Myocyte (in vitro differentiated cells): ENCODE measurements at places on chromosomes 7 and 10.
A peak's percentile ranks its signal among the peaks of the same experiment; 100 is the strongest.

DNA sequence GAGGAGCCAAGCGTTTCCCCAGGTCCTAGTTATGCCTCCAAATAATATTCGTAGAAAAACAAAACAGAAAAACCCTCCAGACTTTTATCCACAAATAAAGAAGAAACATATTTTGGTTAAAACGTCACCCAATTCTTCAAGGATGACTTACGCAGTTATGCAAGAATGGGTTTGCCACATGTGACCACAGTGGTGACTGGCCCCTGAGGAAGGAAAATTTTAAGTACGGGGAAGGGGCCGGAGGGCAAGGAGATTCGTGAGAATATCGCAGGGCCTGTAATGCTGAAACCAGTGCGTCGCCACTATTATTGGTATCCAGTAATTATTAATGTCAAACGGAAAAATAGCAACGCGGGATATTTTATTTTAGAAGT lies 537 bp upstream of the MRPS24 start:
- peak; percentile 93 for DNase-seq

DNA sequence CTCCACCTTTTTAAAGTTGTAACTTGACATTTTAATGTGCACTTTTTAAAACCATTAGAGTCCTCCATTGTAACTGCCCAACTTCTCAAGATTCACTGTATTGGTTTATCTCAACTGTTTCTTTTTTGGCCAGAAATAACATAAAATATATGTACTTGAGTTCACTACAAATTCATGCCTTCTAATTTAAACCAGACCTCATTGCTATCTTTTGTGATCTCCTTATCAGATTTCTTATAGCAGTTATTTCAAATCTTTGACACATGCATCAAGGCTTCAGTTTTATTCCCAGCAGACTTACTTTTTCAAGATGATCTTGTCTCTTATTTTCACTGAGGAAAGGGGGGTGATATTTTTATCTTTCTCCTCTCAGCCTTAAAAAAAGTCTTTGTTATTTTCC lies 154.3 kb downstream of the PHF14 start:
- DNase-seq: no peak

DNA sequence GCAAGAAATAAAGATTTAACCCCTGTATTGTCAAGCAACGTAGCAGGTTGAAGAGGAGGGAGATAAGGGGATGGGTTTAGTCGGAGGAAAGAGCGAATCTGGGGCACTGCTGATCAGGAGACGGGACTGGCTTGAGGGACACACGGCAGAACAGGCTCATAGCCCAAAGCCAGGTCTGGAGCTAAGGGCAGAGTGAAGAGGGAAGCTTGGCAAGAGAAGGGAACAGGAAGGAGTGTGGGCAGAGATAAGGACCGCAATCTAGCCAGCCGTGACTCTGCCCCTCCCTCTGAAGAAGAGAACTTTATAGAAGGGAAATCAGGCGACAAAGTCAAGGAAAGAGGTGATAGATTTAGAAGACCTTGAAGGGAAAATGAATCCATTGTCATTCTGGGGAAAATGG lies 67.6 kb downstream of the CAV1 start:
- no peak for DNase-seq

GRCh38 chr7:75808106-75808505 lies 5.5 kb downstream of the CCL24 start:
- DNase-seq: no peak

GRCh38 chr7:147653456-147653855 lies 937.1 kb upstream of the C7orf33 start:
- no peak for DNase-seq

DNA sequence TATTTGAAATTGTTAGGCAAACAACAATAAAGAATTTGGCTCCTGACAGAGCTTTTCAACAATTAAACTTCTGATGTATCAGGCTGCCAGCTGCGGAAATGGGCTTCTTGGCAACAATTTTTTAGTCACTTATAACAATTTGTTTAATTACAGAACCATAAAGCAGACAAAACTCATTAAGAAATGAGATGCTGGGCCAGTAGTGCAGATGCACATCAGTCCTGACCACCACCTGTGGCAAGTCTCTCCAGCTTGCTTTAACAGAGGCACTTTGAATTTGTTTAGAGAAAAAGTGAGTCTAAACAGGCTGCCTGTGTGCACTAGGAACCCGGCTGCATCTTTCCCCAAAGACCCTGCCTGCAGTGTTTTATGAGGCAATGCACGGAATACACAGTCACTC lies 1124.4 kb downstream of the NXPH1 start:
- no peak for DNase-seq

DNA sequence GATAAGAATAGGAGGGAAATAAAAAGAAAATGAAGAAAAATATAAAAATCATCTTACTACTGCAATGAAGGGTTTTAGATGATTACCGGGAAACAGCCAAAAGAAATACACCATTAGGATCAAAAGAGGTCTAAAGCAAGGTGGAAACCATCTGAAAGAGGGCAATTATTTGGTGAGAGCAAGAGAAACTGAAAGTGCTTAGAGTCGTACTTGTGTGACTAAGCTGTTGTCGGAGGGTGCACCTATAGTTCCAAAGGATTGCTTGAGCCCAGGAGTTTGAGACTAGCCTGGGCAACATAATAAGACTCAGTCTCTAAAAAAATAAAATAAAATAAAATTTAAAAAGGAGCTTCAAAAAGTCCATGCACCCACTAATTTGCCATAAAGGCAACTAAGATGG lies 169.5 kb downstream of the DKK1 start:
- no peak for DNase-seq

GRCh38 chr7:35729061-35729783 lies 34.3 kb upstream of the HERPUD2 start:
- no peak for DNase-seq

- no peak for DNase-seq
Measured at GRCh38 chr10:117342641-117343040, 32.6 kb downstream of the PDZD8 start.

GRCh38 chr10:101393378-101393777 lies 39.4 kb downstream of the BTRC start:
- no peak for DNase-seq

DNA sequence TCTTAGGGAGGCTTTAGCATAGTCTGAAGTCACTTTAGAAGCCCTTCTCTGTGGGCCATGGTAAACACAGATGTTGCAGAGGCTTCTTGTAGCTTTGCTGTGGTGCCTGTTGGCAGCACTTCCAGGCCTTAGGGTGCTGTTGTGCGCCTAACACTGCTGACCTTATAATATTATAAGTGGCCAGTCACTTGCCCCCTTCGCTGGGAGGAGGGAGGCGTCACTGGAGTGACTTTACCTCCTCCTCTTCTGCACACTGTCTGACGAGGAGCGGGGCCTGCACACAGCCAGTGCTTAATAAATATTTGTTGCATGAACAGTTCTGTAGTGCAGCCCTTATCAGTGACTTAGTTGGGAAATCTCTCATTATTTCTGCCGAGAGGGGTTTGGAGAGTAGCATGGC lies 63.3 kb downstream of the WDR37 start:
- DNase-seq: no peak

DNA sequence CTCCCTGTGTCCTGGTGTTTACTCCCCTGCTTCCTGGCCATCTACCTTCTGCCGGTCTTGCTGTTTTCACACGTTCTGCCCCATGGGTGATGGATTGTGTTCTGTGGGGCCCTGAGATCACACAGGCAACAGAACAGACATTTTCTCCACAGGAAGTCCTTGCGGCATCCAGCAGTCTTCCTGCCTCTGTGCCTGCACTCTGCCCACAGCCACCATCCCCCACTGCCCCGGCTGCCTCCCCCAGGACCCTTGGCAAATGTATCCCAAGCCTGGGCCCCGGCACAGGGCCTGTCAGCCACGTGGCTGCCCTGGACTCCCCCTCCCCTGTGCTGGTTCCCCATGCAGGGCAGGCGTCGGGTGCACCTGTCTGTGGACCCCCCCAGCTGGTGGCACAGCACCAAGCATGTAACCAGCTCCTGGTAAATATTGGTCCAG lies 184.2 kb downstream of the WDR37 start:
- DNase-seq: peak; percentile 24

GRCh38 chr10:17643339-17643754 lies 604 bp upstream of the STAM start:
- peak; percentile 98 for DNase-seq

GRCh38 chr7:44519546-44519945 lies 21.6 kb downstream of the NPC1L1 start:
- DNase-seq: no peak

DNA sequence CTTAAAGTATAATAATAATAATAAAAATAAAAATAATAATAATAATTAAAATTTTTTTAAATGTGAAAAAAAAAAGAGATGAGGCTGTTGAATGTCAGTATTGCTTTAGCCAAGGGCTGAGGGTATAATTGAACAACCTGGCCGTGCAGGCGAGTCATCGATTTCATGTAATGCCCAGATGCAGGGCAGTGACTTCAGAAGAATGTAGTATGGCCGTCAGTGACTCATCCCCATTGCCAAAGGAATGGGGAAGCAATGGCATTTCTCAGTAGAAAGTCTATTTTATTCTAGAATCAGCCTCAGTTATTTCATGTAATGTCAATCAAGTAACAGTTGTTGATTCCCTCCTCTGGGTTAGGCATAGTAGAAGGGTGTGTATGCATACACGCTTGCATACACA lies 516.4 kb downstream of the GLRX3 start:
- DNase-seq: no peak

DNA sequence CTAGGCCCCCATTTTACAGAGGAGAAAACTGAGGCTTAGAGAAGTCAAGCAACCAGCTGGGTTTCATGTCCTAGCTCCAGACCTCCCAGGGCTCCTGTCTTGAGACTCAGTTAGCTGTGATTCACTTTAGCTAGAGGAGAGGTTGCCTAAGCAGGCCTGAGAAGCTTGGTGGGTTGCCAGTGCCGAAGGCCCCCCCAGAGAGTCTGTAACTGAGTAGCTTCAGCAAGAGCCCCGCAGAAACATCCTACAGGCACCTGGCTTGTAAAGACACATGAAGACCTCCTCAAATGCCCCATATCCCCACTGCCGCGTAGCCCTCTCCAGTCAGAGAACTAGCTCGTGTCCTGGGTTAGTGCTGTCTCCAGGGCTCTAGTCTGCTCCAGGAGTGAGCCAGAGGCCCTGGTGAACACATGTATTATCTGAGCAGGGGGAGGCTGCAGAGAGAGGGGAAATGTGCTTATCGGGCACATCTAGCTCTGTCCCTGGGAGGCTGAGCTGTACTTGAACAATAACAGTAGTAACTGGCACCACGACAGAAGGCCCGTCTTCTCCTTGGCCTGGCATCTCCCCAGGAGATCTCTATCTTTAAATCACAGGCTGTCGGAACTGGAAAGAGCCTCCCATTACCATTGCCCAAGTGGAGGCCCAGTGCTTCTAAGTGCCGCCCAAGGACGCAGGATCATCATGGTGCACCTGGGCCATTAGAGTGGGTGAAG lies 28.9 kb downstream of the UNC5B start:
- DNase-seq: no peak

DNA sequence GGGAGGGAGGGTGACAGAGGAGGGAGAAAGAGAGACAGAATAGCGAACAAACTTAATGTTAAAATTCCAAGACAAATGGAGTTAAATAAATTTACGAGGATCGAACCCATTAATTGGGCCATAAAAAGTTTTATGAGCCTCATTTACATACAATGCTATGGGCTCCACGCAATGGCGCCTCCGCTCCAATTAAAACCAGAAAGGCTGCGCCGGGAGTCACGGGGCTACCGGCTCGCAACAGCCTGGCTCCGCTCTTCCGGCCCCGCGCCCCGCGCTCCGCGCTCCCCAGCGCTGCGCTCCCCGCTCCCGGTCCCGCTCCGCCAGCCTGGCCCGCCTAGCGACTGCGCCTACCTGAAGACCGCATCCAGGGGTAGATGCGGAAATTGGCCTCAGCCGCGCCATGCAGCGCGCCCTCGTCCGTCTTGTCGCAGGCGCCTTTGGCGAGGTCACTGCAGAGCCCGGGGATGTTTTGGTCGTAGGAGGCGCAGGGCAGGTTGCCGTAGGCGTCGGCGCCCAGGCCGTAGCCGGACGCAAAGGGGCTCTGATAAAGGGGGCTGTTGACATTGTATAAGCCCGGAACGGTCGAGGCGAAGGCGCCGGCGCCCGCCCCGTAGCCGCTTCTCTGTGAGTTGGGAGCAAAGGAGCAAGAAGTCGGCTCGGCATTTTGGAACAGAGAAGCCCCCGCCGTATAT lies 513 bp downstream of the HOXA7 start:
- DNase-seq: peak; percentile 67

GRCh38 chr7:20116869-20117268 lies 100.3 kb downstream of the MACC1 start:
- no peak for DNase-seq

DNA sequence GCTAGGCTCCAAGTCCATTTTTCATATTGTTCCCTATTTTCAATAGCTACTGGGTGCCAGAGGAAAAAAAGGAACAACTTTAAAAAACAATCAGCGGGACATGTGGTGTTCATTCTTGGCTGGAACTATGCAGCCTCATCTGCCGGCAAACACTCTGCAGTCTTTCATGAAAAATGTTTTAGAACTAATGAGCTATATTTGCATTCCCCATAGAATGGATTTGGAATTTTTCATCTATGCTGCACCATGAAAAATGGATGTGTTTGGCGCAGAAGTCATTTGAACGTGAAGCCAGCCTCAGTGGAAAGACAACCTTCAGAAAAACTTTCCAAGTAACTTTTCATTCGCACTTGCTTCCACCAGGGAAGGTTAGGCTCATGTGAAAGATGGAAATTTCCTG lies 270.5 kb downstream of the SKAP2 start:
- DNase-seq: no peak

GRCh38 chr7:128759242-128759641 lies 16.4 kb downstream of the OPN1SW start:
- DNase-seq: no peak

- peak; percentile 47 for DNase-seq
Measured at GRCh38 chr7:50335795-50336754, 31.6 kb downstream of the IKZF1 start.

DNA sequence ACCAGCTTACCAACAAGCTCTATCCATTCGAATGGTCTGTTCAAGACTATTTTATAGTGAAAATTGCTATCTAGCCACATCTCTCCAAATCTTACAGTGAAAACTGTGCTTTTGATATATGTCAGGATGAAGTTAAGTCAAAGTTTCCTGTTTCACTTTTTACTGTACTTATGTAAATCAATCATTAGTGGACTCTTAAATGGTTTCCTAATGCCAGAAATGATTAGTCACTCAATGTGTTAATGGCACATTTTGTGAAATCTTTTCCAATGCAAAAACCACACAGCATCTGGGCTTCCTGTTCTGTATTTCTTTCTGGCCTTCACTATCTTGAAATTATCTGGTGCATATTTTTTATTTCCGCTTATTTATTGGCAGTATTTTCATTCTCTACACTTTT lies 87.3 kb upstream of the STEAP1B start:
- DNase-seq: no peak
